ENCODE measurements at places on chromosomes 4 and X. TPM values are rescaled to one million over a fixed set of nuclear protein-coding genes. Genes with fewer than 3 reads are reported as not detected.

Gene ELK1
- total RNA-seq: 48.8 TPM

Gene KIT
- not detected for total RNA-seq

Gene CSAG3
- total RNA-seq: not detected

Gene ETDB
- total RNA-seq: not detected

Gene MAGEA2B
- total RNA-seq: not detected

Gene DUSP21
- total RNA-seq: not detected

Gene C4orf36
- 3.5 TPM for total RNA-seq

Gene TCEAL2
- total RNA-seq: not detected

Gene SHOX
- total RNA-seq: not detected

Gene TMPRSS11F
- total RNA-seq: not detected

Gene SH3D19
- 51.3 TPM for total RNA-seq

Gene FGF5
- total RNA-seq: not detected

Gene CD40LG
- not detected for total RNA-seq

Gene GIMD1
- not detected for total RNA-seq

Gene IGSF1
- not detected for total RNA-seq

Gene CITED1
- total RNA-seq: 0.72 TPM

Gene TRO
- total RNA-seq: not detected

Gene ALB
- total RNA-seq: not detected

Gene NXF2B
- total RNA-seq: not detected

Gene CWH43
- total RNA-seq: not detected

Gene MEPE
- not detected for total RNA-seq

Gene NBDY
- 54.0 TPM for total RNA-seq

Gene RBPJ
- total RNA-seq: 84.7 TPM

Gene UGT2A1
- total RNA-seq: not detected

Gene FGA
- total RNA-seq: not detected

Gene ENAM
- not detected for total RNA-seq

Gene HERC6
- 1.7 TPM for total RNA-seq

Gene LAMP2
- 67.0 TPM for total RNA-seq

Gene GYPA
- not detected for total RNA-seq

Gene MAOA
- total RNA-seq: 9.8 TPM

Gene SSX3
- total RNA-seq: not detected

Gene ADH7
- not detected for total RNA-seq

Gene MAMLD1
- 1.7 TPM for total RNA-seq

Gene SPANXA2
- total RNA-seq: not detected

Gene LARP7
- 36.3 TPM for total RNA-seq

Gene RBMXL3
- not detected for total RNA-seq

Gene GPC4
- 1.9 TPM for total RNA-seq

Gene HS3ST1
- 0.21 TPM for total RNA-seq

Gene XAGE1B
- not detected for total RNA-seq

Gene HEPH
- 0.40 TPM for total RNA-seq

Gene TMEM154
- total RNA-seq: 37.9 TPM

Gene OCIAD2
- total RNA-seq: 94.1 TPM

Gene IL1RAPL1
- total RNA-seq: not detected

Gene VCX3B
- not detected for total RNA-seq

Gene CRLF2
- total RNA-seq: not detected

Gene GLA
- 13.3 TPM for total RNA-seq

Gene CEP44
- 16.9 TPM for total RNA-seq

Gene TMPRSS11A
- total RNA-seq: not detected

Gene SOWAHD
- not detected for total RNA-seq

Gene ATP2B3
- not detected for total RNA-seq
